ENCODE measurements at places on chromosomes 12 and 14.

- no peak for DNase-seq
Measured at GRCh38 chr14:33679461-33680225, 271.2 kb downstream of the EGLN3 start.

DNA sequence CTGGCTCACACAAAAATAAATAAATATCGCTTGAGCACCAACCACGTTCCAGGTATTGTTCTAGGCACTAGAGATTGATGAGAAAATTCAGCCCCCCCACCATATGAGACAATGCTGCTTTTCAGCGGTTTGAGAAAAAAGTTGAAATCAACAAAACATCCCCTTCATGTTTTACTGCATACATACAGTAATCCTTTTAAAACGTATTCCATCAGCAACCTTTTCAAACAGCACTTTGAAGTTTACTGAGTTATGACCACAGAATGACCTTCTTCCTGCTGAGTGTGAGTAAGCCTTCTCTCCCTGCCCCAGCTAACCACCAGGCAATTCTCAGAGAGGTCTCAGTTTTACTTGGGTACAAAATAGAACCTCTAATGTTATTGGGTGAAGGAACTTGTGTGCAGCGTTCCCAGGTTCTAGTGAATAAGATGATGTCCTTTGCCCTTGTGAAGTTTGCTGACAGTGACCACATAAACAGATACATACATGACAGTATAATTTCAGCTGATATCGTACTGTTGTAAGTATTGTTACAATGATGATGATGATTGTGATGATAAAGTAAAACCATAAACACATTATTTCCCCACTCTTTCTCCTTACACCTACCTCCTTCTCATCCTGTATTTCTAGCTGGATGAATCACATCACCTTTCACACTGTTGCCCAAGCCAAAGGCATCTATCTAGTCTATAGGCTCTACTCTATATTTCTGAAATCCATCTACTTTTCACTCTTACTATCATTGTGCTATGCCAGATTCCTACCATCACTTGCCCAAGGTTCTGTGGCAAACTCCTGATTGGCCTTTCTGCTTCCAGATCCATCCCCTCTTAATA is 124.4 kb upstream of the KRR1 start:
- no peak for DNase-seq

DNA sequence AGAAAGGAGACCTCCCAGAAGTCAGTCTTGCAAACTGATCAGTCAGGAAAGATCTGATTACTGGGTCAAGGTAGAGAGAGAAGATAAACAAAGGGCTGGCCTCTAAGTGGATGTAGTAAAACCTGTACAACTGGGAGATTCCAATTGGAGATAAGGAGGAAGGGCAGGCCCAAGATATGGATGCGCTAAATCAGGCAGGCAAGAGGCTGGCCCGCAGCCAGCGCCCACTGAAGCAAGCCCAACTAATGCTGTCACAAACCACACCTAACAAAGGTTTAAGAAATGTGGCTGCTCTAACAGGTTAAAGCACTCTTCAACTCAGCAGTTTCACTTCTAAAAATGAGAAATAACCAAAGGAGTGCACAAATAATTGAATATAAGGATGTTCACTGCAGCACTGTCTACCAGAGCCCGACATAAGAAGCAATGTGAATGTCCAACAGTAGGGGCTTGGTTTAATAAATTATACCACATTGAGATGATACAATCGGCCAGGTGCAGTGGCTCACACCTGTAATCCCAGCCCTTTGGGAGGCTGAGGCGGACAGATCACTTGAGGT is 4.7 kb downstream of the GLTP start:
- no peak for DNase-seq

GRCh38 chr12:109428037-109428629 is 49.0 kb downstream of the KCTD10 start:
- DNase-seq, result peak; percentile 31

GRCh38 chr14:87343652-87344051 is 649.3 kb downstream of the GALC start:
- DNase-seq, result no peak

GRCh38 chr12:50720501-50720900 is 43.4 kb upstream of the ATF1 start:
- DNase-seq, result no peak

DNA sequence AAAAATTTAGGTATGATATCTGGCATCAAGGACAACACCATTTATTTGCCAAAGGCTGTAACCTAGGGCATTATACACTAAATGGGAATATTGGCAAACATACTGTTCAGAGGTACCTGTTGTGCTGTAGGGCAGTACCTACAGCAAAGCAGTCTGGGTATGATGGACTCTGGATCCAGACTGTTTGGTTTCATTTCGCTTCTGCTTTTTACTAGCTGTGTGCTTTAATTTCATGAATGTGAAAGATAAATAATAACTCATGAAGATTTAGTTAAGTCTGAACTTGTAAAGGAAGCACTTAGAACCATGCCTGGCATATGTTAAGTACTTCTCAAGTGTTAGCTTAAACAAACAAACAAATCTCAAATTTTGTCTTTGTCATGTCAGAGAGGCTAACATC is 17.7 kb upstream of the SLC38A2 start:
- DNase-seq, result no peak

GRCh38 chr14:100761481-100761880 is 34.8 kb downstream of the DLK1 start:
- no peak for DNase-seq

GRCh38 chr12:88144037-88144436 is 1.9 kb downstream of the TMTC3 start:
- DNase-seq, result no peak

DNA sequence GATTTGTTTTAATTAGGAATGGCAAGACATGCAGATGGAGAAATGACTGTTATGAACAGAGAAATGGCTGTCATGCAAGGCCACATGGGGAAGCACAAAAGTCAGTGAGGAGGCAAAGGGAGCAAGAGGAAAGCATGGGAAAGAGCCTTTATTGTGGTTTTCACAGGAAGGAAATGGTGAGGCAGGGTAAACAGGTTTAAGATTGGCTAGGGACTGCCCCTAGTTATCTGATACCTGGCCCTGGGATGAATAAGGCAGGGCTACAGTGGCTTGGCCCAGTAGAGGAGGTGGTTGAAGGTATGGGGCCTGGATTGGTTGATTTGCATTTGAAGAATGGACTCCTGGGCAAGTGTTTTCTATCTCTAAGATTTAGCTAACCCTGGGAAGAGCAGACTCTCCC is 168.7 kb upstream of the CNOT2 start:
- no peak for DNase-seq

GRCh38 chr14:76196980-76197695 is 45.4 kb downstream of the GPATCH2L start:
- DNase-seq, result no peak

DNA sequence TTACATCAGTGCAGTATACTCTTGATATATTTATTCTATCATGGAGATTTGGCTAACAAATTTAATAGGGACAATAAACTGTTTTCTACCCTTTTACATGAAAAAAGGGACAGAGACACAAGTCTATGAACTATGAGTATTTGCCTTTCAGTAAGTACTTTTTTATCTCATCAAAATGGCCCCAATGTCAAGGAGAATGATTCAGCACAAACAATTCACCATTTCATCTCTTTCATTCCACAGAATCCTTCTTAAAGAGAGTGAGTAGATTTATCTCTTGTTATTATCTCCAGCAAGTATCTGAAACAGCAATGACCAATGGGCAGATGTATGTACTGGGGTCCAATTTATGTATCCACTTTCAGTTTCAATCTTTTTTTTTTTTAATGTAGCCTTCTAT is 447.5 kb downstream of the NPAS3 start:
- DNase-seq, result no peak

- DNase-seq, result no peak
Measured at GRCh38 chr12:69023840-69024239, 90.9 kb upstream of the CPM start.

DNA sequence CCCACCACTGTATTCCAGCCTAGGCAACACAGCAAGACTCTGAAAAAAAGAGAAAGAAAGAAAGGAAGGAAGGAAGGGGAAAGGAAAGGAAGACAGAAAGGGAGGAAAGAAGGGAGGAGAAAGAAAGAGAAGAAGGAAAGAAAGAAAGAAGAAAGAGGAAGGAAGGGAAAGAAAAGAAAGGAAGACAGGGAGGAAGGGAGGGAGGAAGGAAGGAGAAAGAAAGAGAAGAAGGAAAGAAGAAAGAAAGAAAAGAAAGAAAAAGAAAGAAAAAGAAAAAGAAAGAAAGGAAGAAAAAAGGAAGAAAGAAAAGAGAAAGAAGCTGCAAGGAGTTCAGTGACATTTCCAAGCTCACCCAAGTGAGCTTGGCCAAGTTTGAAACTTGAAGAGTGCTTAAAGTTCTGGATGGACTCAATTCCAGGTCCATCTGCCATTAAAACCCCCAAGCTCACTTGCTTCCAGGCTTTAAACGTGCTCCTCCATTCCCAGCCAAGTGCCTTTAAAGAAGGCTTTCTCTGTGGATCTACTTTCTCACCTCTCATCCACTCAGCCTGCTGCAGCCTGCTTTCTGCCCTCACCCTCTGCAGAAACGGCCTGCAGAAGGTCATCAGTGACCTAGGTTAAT is 101.5 kb downstream of the VCPKMT start:
- DNase-seq, result no peak

DNA sequence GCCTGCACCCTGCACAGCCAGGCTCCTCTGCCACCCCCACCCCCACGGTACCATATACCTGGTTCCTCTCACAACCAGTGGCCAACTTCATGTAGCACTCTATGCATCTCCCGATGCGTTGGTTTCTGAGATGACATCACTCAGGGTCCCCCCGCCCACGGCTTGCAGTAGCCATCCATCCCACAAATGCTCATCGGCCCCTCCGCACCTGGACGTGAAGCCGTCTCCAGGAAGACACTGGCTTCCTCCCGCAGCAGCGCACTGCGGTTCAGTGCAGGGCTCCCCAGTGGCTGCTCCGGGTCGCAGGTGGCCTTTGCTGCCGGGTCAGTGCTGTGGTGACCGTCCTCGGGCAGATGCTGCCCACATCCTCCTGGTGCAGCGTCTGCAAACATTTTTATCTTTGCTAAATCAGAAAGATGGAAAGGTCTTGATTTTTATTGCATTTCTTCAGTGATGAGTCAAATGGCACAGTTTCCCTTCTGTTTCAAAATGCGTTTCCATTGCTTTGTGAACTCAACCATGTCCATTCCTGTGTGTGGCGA is 27.5 kb upstream of the MMP17 start:
- no peak for DNase-seq

- DNase-seq, result no peak
Measured at GRCh38 chr14:104792101-104792884, 3.3 kb downstream of the AKT1 start.

GRCh38 chr14:29814156-29815015 is 113.3 kb downstream of the PRKD1 start:
- no peak for DNase-seq

GRCh38 chr14:55533960-55534359 is 46.0 kb upstream of the KTN1 start:
- no peak for DNase-seq

GRCh38 chr14:61566537-61567225 is 128.6 kb upstream of the HIF1A start:
- no peak for DNase-seq

GRCh38 chr14:39033371-39033770 is 69.7 kb downstream of the SEC23A start:
- DNase-seq, result no peak

GRCh38 chr14:70882776-70883492 is 24.3 kb upstream of the PCNX1 start:
- DNase-seq, result no peak

DNA sequence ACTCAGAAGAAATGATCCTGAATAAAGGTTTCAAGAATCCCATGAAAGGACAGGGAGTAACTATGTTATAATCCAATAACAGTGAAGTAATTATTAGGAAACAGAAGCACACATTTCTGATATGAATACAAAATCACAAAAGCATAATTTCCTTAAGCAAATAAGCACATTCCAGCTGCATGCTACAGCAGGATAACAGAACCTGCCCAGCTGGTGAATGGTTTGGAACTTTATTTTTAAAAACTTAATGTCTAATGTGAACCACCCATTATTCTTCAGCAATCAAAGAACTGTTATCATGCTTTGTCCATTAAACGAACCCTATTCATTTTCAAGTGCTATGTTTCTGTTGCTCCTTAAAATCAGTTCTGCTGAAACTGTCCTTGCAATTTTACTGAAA is 13.4 kb downstream of the SPTLC2 start:
- DNase-seq, result no peak

GRCh38 chr14:38074081-38074480 is 133.6 kb upstream of the SSTR1 start:
- DNase-seq, result no peak

DNA sequence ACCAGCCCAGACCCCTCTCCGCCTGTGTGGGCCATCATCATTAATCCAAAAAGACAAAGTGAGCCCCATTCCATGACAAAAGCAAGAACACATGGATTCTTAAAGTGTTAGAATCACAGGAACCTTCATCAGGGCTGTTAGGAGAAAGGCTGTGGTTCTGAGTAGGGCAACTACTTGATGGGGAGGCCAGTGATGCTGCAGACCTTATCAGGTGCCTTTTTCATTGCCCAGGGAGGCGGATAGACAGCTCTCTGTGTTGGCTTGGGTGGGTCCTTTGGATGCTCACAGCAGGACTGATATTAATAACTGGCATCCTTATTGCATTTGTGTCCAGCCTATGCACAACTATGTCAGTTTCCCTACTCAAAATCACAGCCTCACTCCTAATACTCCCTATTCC is 2.3 kb downstream of the HEBP1 start:
- no peak for DNase-seq

- no peak for DNase-seq
Measured at GRCh38 chr14:35229084-35229791, 62.9 kb upstream of the PSMA6 start.

- no peak for DNase-seq
Measured at GRCh38 chr12:85804663-85805062, 31.5 kb downstream of the RASSF9 start.

Data from stimulated activated CD4-positive, alpha-beta T cell treated with anti-CD3 and anti-CD28 coated beads, Interleukin-1b, Interleukin-23, amount 100 ng/mL, for 1 hour (primary cell).